ENCODE measurements at places on chromosomes 7 and 10.

- H3K4me3 ChIP-seq, result peak overlapping the region; percentile 54
- peaks cover 2% of the 10 kb centered on the region for H3K36me3 ChIP-seq
- H3K27ac ChIP-seq, result no peak overlapping the region
- no peak for DNase-seq
Observed at GRCh38 chr10:72086466-72087391, 1.6 kb downstream of the SPOCK2 start.

DNA sequence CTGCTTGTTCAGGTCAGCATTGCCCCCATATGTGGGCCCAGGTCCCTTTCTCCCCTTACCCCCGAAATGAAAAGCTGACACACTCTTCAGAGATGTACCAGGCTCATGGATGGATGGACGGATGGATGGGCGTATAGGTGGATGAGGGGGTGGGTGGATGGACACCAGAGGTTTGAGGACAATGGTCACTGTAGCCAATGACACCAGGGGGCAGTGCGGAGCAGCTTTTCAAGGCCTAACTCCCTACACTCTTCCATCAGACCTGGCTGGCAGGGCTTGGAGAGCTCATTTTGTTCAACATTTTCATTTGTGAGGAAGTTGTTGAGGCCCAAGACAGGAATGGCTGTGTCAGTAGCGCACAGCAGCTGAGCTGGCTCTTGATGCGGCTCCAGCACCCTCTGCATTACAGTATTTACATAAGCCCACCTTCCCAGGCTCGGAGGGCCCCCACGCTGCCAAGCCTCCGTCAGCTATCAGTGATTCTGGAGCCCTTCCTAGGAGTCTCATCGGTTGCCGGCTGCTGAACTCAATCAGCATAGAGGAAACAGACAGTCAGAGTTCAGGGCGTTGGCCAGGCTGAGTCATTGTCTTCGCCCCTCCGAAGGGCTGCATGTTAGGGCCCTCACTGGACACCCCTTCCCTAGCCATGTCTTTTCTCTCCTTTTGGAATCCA, 11.6 kb upstream of the FFAR4 start:
- H3K27ac ChIP-seq, result no peak overlapping the region
- H3K4me3 ChIP-seq, result no peak overlapping the region

GRCh38 chr7:53111031-53111430, 75.6 kb downstream of the POM121L12 start:
- no peaks in the 10 kb centered on the region for H3K36me3 ChIP-seq
- no peak for DNase-seq
- H3K4me3 ChIP-seq, result no peak overlapping the region
- H3K4me1 ChIP-seq, result no peaks in the 10 kb centered on the region

- DNase-seq, result no peak
- H3K4me3 ChIP-seq, result no peak overlapping the region
- H3K4me1 ChIP-seq, result peaks cover 56% of the 10 kb centered on the region
- no peak overlapping the region for H3K27ac ChIP-seq
Observed at GRCh38 chr7:105206985-105207384, 181.7 kb downstream of the SRPK2 start.

DNA sequence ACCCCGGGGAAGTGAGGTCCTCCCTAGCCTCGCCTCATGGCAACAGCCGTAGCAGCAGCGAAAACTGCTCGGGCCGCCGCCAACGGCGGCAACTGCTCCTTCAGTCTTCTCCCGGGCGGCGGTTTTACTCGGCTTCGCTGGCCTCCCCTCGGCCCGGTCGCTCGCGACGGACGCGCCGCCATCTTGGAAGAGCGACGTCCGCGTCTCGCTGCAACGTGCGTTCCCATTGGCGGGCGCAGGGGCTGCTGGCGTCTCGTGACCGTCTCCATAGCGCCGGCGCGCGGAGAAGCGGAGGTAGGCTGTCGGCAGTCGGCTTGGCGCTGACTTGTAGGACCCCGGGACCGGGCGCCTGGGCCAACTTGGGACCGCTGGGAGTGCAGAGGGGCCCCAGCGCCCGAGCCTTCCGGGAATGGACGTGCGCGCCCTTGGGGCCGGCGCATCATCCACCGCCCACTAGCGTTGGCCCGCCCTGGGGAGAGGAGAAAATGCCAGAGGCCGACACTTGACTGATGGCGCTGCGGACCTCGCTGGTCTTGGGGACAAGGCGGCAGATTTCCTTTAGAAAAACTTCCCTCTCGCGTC, at the start of gene SNX13:
SNX13 (minus strand) TSS at position 193 of the 582 bp plus-strand sequence. CDS start 199 bp downstream, outside the sequence.
- peak within 1 kb of the TSS; percentile 99 for H3K27ac ChIP-seq
- no peaks in the 10 kb centered on the region for H3K27me3 ChIP-seq
- peak within 1 kb of the TSS; percentile 96 for H3K4me3 ChIP-seq
- H3K36me3 ChIP-seq, result no peaks in the 10 kb centered on the region
- H3K4me1 ChIP-seq, result peaks cover 36% of the 10 kb centered on the region

- no peak for DNase-seq
- no peak overlapping the region for H3K27ac ChIP-seq
- no peak overlapping the region for H3K4me3 ChIP-seq
- no peaks in the 10 kb centered on the region for H3K36me3 ChIP-seq
- H3K4me1 ChIP-seq, result no peaks in the 10 kb centered on the region
Observed at GRCh38 chr10:124389613-124390361, 28.9 kb downstream of the OAT start.

DNA sequence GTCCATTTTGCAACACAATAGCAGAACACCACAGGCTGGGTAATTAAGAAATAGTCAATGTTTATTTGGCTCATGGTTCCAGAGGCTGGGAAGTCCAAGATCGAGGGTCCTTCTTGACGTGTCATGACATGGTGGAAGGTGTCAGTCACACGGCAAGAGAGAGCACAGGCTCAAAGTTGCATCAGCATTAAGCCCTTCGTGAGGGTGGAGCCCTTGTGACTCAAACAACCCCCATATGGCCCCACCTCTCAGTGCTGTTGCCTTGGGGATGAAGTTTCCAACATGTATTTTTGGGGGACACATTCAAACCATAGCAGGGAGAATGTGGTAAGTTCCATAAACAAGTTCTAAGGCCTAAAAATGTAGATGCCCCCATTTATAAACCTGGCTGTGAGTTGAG, 24.6 kb upstream of the GTPBP4 start:
- no peaks in the 10 kb centered on the region for H3K4me1 ChIP-seq
- DNase-seq, result no peak
- H3K36me3 ChIP-seq, result no peaks in the 10 kb centered on the region
- peaks cover 3% of the 10 kb centered on the region for H3K27me3 ChIP-seq
- no peak overlapping the region for H3K27ac ChIP-seq
- no peak overlapping the region for H3K4me3 ChIP-seq

DNA sequence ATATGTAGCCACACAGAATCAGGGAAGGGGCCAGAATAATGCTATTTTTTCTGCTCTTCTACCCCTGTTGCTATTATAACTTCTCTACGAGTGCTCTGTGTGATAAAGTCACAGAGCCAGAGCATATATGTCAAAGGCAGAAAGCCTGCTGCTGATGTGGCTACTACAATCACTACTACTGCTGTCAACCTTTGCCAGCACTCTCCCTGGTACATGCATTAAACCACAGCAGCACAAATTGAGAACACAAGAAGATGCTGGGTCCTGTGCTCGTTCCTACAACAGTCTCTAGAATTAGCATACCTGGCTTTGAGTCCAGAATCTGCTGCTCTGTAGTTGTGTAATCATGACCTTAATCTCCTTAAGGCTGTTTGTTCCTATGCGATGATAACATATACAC, 108.6 kb downstream of the SEMA3A start:
- H3K27ac ChIP-seq, result no peak overlapping the region
- no peaks in the 10 kb centered on the region for H3K27me3 ChIP-seq
- no peak for DNase-seq
- H3K4me1 ChIP-seq, result peaks cover 28% of the 10 kb centered on the region

GRCh38 chr10:79391231-79392019, 44.2 kb downstream of the PPIF start:
- H3K27ac ChIP-seq, result no peak overlapping the region
- no peaks in the 10 kb centered on the region for H3K27me3 ChIP-seq
- H3K36me3 ChIP-seq, result peaks cover 4% of the 10 kb centered on the region
- H3K4me3 ChIP-seq, result no peak overlapping the region
- peaks cover 5% of the 10 kb centered on the region for H3K4me1 ChIP-seq
- no peak for DNase-seq

DNA sequence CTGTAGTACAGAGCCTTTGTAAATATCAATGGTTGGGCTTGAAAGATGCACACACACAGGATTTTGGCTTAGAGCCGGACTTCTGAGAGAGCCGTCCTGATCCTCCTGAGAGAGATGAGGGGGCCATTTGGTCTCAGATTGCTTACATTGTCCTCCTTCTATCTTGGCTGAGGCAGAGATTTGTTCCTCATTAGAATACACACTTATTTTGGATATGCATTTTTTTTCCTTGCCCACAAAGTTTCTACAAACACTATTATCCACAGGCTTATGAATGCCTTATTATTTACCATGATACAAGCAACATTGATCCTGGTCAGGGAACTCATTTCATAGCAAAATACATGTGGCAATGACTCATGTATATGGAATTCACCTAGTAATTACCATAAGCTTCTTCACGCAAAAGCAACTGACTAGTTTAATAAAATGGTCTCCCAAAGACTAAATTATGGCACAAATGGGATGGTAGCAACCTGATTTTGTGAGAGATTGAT, 175.3 kb downstream of the MDFIC start:
- no peak for DNase-seq
- no peaks in the 10 kb centered on the region for H3K27me3 ChIP-seq
- no peaks in the 10 kb centered on the region for H3K36me3 ChIP-seq
- no peak overlapping the region for H3K27ac ChIP-seq
- no peak overlapping the region for H3K4me3 ChIP-seq

DNA sequence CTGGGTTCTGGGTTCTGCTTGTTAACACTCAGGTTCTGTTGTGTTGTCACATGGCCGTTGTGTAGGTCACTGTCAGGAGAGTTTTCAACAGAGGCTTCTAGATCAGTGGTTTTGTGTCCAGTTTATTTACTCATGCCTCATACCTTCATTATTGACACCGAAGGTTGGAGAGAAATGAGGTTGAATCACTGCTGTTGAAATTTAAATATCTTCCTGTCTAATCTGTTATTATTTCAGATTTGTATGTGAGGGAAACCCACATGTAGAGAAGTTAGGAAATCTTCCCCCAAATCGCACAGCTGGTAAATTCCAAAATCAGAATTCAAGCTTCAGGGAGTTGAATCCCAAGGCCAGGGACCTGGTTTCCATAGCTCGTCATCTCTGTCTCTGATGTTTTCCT, 28.3 kb upstream of the KLF6 start:
- peaks cover 9% of the 10 kb centered on the region for H3K4me1 ChIP-seq
- no peaks in the 10 kb centered on the region for H3K36me3 ChIP-seq
- no peak overlapping the region for H3K4me3 ChIP-seq

DNA sequence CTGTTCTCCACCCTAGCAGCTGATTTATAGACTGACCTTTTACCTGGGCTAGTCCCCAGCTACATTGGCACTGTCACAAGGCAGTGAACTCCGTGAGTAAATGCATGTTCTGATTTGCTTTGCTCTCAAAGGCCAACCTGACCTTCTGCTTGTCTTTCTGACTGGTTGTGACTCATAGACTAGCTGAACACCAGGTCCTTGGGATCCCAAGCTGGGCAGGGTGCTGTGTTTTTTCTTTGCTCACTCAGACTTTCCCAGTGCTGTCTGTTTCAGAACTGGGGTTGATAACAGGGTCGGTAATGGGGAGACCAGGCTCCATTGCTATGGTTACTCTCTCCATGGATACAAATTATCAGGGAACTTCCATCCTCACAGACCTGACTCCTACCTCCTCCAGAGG, 35.0 kb downstream of the EVX1 start:
- no peaks in the 10 kb centered on the region for H3K4me1 ChIP-seq
- H3K4me3 ChIP-seq, result no peak overlapping the region
- DNase-seq, result no peak
- H3K27me3 ChIP-seq, result peaks cover 12% of the 10 kb centered on the region
- no peak overlapping the region for H3K27ac ChIP-seq
- peaks cover 2% of the 10 kb centered on the region for H3K36me3 ChIP-seq

- no peaks in the 10 kb centered on the region for H3K27me3 ChIP-seq
- no peaks in the 10 kb centered on the region for H3K36me3 ChIP-seq
- DNase-seq, result no peak
- H3K4me3 ChIP-seq, result no peak overlapping the region
- no peaks in the 10 kb centered on the region for H3K4me1 ChIP-seq
Observed at GRCh38 chr10:81961451-81962184, 86.6 kb downstream of the NRG3 start.

DNA sequence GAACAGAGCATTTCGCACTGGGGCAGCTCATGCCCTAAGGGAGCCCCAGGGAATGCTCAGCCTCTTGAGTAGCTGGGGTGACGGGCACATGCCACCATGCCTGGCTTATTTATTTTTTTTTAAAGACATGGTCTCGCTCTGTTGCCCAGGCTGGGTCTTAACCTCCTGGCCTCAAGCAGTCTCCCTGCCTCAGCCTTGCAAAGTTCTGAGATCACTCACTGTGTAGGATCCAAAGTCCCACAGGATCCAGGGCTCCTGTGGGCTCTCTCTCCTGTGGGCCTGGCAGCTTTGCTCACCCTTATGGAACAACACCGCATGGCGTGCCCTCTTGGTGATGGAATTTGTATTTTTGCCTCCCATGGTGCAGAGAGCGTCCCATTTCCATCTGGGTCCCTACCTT, 34.0 kb downstream of the TMEM120A start:
- peaks cover 8% of the 10 kb centered on the region for H3K36me3 ChIP-seq
- H3K27ac ChIP-seq, result no peak overlapping the region
- DNase-seq, result no peak
- no peaks in the 10 kb centered on the region for H3K27me3 ChIP-seq

DNA sequence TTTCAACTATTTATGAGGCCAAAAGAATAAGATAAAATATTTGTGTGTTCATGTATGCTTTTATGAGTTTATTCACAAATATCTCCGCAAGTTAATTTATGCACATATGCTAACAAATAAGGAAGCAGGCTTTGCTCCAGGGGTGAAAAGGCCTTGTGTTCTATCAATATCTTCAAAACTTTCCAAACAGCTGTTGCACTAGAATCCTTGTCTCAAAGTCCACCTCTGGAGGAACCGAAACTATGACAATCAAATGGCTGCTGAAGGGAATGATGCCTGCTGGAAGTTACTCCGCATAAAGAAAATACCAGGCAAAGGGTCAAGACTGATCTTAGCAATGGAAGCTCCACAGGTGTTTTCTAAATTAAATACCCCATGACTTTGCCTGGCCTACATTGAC, 145.0 kb upstream of the GHITM start:
- DNase-seq, result no peak
- H3K4me1 ChIP-seq, result no peaks in the 10 kb centered on the region
- no peak overlapping the region for H3K27ac ChIP-seq
- no peak overlapping the region for H3K4me3 ChIP-seq
- H3K36me3 ChIP-seq, result no peaks in the 10 kb centered on the region

DNA sequence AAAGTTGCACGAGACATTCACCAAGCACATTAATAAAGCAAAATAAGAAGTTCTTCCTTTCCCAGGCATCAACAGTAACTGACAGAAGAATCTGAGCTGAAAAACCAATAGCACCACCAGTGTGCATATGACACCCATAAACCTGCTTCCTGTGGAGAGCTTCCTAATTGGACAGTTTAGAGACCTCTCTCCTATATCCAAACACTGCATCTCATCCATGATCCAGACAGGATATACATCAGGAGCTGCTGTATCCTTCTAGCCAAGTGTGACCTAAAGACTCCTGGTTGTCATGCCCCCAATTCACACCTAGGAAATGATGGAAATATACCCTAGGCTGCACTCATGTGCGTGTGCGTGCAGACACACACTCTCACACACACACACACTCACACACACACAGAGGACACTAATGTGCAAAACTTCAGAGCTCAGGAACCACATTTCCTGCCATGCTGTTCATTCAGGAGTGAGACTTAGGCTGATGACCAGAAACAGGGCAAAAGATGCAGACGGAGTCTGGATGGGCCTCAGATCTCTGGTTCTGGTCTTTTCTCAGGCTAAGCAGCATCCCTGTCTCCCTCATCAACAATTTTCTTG, 58.0 kb downstream of the MAP3K8 start:
- no peaks in the 10 kb centered on the region for H3K36me3 ChIP-seq
- peaks cover 6% of the 10 kb centered on the region for H3K4me1 ChIP-seq
- DNase-seq, result no peak
- peaks cover 4% of the 10 kb centered on the region for H3K27me3 ChIP-seq
- no peak overlapping the region for H3K4me3 ChIP-seq
